ENCODE measurements at places on chromosomes 7 and 10.

DNA sequence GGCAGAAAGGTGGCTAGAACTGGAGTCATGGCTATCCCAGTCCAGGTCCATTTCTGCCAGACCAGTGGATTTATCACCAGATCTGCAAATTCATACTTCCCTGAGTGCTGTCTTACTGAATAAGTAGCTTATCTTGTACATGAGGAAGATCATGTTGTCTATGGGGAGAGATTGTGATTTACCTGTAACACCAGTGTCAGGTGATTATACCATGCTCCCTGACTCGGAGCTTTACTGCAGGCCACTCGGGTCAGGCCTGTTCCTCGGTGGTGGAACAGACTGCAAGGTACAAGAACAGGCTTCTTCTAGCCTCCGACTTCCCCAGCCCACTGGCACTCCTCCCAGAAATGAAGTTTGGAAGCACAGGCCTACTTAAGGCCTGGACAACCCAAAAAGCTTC, 42.6 kb upstream of the DLG5 start:
- no peak for DNase-seq

- DNase-seq: no peak
Measured at GRCh38 chr7:91520645-91521044, 256.4 kb downstream of the FZD1 start.

DNA sequence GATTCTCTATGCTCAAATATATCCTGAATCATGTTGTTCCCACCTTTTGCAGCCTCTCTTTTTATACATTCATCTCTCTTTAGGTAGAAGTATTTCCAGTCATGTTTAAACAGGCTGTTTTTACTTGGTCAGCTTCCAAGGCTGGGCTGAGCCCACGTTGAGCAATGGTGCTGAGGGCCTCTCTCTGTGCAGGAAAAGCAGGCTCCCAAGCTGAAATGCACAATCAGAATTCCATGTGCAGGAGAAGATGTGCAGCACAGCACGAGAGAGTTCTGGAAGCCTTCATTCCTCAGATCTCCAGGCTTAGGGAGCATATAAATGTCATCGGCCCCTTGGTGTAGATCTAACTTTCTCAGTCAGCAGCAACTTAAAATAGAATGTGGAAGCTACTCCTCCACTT, 588.5 kb downstream of the TNS3 start:
- DNase-seq: no peak

DNA sequence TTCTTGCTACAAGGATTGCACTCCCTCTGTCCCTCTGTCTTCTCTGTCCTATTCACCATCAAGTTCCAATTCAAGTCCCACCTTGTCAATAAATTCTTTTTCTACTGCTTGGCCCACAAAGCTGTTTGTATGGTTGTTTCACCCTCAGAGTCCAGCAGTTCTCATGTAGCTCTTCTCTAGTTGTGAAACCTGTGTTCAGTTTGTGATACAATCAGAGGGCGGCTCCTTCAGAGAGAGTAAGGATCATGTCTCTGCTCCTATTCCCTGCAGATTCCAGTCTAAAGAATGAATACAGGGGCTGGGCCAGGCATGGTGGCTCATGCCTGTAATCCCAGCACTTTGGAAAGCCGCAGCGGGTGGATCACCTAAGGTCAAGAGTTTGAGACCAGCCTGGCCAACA, 126.6 kb upstream of the BET1 start:
- no peak for DNase-seq

GRCh38 chr7:105079348-105079747, 65.3 kb downstream of the KMT2E start:
- no peak for DNase-seq

DNA sequence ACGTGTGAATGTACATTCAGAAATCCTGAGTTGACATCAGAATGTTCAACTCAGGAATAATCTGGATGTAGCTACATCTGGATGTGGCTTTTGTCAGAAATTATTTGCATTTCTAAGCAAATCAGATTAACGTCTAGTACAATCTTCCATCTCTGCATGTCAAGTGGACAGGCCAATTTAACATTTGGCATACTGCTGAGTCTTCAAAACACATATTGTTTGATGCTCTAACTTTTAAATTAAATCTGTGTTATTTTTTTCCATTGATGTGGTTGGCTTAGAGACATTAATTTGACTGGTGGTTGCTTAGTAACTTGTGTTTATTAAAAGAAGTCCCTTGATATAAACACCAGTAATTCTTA, 3.4 kb downstream of the STAMBPL1 start:
- DNase-seq: no peak

GRCh38 chr7:6294839-6295238, 22.4 kb upstream of the CYTH3 start:
- no peak for DNase-seq

GRCh38 chr7:37947138-37947940, 26.9 kb downstream of the EPDR1 start:
- DNase-seq: no peak

- DNase-seq: no peak
Measured at GRCh38 chr7:28979776-28980175, 21.6 kb upstream of the TRIL start.

GRCh38 chr7:116969371-116969902, 16.1 kb downstream of the ST7 start:
- no peak for DNase-seq

DNA sequence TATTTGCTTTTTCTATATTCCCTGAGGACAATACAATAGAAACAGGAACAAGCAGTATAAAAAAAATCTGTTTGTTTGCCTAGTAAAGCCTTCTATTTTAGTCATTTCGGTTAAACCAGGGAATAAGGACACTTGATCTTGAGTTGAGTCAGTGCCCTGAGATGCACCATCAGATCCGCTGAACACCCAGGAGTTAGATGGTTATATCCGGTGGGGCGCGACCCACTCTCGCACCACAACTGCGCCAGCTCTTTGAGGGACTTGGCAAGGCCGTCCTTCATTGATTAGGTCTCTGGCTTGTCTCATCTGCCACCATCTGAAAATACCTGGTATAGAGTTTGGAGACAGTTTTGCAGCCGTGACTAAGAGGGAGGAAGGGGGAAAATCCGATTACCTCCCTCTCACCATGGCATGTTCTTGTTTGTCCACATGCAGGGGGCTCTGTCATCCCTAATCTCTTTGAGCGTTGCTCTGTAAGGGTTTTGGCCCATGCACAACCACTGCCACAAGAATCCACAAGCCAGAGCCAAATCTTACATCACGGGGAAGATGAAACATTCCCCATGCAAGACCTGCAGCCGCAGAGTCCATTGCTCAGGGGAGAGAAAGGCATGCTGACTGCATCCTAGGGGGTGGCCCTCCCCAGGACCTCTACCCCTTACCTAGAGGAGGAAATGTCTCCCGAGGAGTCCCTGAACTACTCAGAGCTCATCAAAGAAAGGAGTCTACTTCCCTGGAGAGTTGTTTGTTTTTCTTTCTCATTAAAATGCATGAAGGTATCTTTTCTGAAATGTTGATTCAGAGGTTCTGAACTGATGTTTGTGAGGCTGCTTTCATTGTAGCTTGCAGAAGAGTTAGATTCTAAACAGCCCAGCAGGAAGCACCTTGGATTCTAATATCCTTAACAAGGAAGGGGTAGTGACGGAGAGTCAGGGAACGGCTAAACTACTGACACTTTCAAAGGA, 101.6 kb upstream of the FAM171A1 start:
- DNase-seq: no peak

DNA sequence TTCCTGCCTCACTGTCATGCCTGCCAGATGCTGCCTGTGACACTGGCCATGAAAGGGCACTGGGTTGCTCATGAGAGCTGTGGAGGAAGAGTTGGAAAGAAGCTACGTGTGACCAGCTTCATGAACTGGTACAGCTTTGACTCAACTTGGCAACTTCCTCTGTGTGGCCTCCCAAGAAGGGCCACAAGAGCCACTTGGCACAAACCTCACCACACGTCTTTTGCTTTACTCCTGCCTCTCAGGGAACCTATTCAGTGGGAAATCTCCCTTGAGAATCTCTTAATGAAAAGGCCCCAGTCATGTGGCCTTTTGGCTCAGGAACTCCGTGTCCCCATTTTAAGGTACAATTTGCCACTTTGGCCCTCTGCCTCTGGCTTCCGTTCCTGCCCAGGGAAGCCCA, 54.5 kb downstream of the FRMD4A start:
- no peak for DNase-seq

DNA sequence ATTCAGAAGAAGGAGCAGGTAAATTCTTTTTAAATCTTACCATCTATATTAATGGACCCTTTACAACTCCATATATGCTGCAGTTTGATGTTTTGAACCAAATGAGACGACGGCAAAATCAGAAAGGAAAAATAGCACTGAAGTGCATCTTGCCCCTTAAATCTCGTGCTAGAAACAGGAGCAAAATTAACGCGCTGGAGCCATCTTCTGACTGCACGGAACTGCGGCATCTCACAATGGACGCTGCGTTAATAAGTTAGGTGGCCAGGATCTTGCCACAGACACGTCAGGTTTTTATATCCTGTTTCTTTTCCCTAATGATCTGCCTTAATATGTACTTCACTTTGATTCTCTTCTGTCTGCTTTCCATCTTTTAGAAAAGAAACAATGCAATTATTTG, 354.5 kb downstream of the TFEC start:
- no peak for DNase-seq

GRCh38 chr10:23075672-23076071, 19.7 kb upstream of the MSRB2 start:
- no peak for DNase-seq

DNA sequence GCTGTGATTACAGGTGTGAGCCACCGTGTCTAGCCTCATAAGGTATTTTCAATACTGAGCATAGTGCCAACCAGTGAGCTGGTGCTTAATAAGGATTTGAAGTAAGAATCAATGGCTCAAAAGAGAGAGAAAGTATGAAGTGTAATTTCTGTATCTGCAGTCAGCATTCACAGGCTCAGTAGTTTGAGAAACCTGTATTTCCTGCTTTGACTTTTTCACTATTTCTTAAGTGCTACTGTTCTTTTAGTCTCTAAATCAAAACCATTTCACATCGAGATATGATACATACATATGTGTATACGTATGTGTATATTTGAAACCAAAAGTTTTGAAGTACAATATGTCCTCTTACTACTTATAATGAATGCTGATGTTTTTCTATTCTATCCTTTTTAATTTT, 189.9 kb downstream of the PPP1R9A start:
- DNase-seq: no peak

- no peak for DNase-seq
Measured at GRCh38 chr7:1262441-1262840, 29.8 kb downstream of the UNCX start.

GRCh38 chr10:110357252-110357780, 52.6 kb upstream of the SMNDC1 start:
- DNase-seq: peak; percentile 75

DNA sequence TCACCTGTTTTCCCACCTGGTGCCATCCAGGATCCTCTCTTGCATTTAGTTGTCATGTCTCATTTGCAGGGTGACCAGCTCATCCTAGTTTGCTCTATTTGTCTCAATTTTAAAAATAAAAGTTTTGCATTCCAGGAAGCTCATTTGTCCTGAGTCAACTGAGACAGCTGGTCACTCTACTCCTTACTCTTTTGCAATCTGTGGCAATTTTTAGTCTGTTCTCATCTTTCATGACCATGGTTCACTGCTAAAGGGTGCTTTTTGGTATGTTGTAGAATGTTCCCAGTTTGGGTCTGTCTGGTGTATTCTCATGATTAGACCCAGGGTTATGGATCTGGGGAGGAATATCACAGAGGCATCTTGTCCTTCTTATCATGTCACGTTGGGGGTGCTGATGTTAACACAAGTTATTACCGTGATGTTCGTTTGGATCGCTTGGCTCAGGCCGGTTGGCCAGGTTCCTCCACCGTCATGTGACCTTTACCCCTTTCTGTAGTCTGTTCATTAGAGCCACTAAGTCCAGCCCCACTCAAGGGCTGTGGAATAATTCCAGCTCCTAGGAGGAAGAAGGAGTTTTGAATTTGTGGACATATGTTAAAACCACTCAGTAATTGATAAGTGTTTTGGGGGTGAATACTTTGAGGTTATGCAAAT, 103.3 kb upstream of the IGFBP3 start:
- no peak for DNase-seq

- DNase-seq: no peak
Measured at GRCh38 chr7:81232084-81232799, 313.4 kb upstream of the SEMA3C start.

GRCh38 chr10:44995914-44996669, 4.6 kb upstream of the ZNF22 start:
- DNase-seq: no peak

- DNase-seq: no peak
Measured at GRCh38 chr7:106421181-106421762, 136.5 kb upstream of the NAMPT start.

GRCh38 chr7:3738964-3739363, 437.9 kb downstream of the SDK1 start:
- DNase-seq: no peak

- no peak for DNase-seq
Measured at GRCh38 chr7:149440222-149440621, 20.6 kb downstream of the ZNF777 start.

DNA sequence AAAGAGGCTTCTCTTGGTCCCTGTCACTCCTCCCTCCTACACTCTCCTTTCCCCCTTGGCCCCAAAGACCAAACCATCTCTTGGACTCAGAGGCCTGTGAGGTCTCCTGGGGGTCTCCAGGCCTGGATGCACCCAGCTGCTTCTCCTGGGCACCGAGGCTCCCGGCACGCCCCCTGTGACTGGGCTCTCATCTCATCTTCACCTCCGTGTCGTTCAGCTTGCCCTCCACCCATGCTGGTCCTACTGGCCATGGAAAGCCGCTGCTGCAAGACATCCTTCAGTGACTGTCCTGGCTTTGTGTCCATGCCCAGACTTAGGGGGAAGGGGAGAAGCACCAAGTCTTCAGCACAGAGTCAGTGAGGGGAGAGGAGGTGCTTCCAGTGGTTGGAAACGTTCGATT, 141.4 kb upstream of the RET start:
- DNase-seq: no peak

GRCh38 chr7:118006979-118007378, 133.7 kb upstream of the CTTNBP2 start:
- DNase-seq: no peak

DNA sequence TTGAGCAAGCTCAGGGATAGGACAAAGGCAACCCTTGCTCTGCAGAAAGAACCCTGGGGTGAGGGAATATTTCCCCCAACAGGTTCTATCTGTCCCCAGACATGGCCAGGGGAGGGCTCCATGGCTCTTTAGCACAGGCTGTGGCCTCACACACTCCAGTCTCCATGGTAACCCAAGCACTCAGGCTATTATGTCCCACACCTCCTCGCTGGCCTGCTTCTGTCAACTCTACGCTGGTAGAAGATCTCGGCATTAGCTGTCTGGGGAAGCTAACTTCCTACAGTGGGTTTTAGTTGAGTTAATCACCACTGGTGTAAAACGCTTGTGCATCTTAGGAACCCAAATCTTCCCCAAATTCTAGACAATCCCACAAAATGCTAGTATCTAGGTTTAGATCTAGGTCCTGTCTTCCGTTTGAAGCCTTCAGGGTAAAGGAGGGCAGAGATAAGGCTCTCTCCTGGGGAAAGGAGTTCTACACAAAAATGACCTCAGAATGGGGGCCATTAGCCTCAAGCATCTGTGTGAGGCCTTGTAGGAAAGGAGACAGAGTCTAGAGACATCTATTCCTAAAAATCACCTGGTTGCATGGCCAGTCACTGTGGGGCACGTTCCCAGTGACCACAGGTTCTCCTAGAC, 36.7 kb upstream of the SLIT1 start:
- no peak for DNase-seq

GRCh38 chr10:15225511-15225910, 57.0 kb upstream of the NMT2 start:
- DNase-seq: no peak

GRCh38 chr10:32943395-32943794, 14.6 kb downstream of the ITGB1 start:
- no peak for DNase-seq

Data from CD4-positive, alpha-beta T cell treated with Interleukin-6 for 4 hours (primary cell).